Stimulated activated CD4-positive, alpha-beta T cell treated with anti-CD3 and anti-CD28 coated beads, TNF-alpha, amount 100 ng/mL, for 1 hour (primary cell): ENCODE measurements at places on chromosomes 5 and 9.

GRCh38 chr5:3357291-3357690 lies 238.3 kb upstream of the IRX1 start:
- DNase-seq = no peak

GRCh38 chr9:137352511-137353222 lies 50.6 kb upstream of the NRARP start:
- DNase-seq = no peak

DNA sequence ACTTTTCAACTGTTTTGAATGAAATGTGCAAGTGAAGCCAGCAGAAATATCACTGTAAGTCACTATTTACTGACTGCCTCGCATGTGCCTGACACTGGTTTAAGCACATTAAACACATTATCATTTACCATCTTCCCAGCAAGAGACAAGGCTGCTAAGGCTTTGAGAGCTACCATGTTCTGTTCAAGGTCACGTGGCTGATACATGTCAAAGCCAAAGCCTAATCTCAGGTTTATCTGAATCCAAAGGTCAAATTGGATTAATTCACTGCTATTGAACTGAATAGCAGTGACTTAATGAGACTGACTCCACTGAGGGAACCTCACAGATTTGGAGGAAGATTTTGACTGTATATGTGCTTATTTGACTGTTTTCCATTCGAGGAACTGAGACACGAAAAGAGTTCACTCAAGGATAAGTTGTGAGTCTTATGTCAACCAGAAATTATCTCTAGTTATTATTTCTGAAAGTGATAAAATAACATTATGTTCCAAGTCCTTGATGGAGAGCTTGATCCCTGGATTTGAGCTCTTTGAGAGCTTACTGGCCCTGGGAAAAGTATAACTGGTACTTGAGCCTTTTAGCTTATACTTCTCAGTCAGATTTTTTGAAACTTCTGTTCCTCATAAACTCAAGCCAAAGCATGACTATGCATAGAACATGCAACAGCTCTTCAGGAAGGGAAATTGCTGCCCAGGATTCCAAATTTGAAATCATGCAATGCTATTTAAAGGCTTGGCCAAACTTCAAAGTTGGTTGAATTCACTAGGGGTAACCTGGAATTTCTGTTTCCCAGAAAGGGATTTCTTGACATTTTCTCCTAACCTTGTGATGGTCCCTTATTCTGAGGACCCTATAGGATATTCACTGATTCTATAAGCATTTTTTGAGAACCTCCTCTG lies 23.4 kb upstream of the ARHGAP26 start:
- no peak for DNase-seq

GRCh38 chr9:126885131-126885641 lies 24.7 kb downstream of the ZBTB34 start:
- no peak for DNase-seq

GRCh38 chr9:18805386-18805785 lies 227.6 kb downstream of the SAXO1 start:
- no peak for DNase-seq

DNA sequence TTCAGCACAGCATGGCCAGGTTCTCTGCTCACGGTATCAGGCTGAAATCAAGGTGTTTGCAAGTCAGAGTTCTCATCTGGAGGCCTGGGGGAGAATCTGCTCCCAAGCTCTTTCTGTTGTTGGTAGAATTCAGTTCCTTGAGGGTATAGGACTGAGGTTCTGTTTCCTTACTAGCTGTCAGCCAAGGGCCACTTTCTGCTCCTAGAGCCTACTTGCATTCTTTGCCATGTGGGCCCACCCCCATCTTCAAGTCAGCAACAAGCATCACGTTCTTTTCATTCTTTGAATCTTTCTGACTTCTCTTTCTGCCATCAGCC lies 7.4 kb upstream of the CDC42SE2 start:
- no peak for DNase-seq

GRCh38 chr5:133735346-133735745 lies 123.0 kb upstream of the FSTL4 start:
- no peak for DNase-seq
